ENCODE measurements at places on chromosomes 2 and 18.

DNA sequence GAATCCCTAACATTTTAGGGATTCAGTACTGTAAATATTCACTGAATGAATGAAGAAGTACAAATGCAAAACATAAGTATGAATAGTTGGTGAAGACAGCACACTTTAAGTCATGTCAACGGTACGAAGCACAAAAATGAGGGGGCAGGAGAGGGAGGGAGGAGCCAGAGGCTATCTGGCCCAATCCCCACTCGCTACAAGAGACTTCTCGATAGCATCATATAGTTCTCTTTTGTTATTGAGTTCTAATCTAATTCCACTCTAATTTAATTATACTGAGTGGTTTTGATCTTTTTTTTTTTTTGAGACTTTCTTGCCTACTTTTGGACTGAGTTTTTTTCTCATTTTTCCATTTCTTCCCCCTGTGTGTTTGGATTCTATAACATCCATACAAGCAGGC, 152.2 kb upstream of the REV1 start:
- DNase-seq, result no peak

- no peak for DNase-seq
Measured at GRCh38 chr2:164624316-164624715, 3.0 kb upstream of the GRB14 start.

- DNase-seq, result no peak
Measured at GRCh38 chr18:55111271-55111670, 152.0 kb upstream of the CCDC68 start.

DNA sequence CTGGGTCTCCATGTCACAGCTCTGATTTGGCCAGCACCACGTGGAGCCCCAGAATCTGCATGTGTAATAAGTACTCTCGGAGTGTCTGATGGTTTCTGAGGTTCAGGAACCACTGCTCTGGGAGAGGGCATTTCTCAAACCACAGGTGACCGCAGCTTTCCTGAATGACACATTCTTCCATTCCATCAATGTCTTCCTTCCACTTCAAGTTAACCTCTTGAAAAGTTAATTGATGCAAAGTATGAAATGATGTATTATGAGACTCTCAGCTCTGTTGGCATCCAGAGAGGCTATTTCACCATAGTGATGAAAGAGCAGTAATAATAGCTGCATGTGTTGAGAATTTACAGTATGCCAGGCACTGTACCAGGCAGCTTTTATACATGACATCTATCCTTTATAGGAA, 61.3 kb upstream of the CRIM1 start:
- DNase-seq, result no peak

- DNase-seq, result no peak
Measured at GRCh38 chr2:233572468-233572867, 5.9 kb upstream of the USP40 start.

DNA sequence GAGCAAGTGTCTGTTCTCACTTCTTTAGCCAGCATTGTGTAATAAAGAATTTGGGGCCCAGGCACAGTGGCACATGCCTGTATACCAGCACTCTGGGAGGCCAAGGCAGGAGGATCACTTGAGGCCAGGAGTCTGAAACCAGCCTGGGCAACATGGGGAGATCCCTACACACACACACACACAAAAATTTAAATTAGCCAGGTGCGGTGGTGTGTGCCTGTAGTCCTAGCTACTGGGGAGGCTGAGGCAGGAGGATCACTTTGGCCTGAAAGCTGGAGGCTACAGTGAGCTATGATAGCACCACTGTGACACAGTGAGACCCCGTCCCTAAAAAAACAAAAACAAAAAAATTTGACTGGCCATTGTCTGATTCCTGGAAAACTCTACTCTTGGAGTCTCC, 8.3 kb downstream of the REV1 start:
- no peak for DNase-seq

DNA sequence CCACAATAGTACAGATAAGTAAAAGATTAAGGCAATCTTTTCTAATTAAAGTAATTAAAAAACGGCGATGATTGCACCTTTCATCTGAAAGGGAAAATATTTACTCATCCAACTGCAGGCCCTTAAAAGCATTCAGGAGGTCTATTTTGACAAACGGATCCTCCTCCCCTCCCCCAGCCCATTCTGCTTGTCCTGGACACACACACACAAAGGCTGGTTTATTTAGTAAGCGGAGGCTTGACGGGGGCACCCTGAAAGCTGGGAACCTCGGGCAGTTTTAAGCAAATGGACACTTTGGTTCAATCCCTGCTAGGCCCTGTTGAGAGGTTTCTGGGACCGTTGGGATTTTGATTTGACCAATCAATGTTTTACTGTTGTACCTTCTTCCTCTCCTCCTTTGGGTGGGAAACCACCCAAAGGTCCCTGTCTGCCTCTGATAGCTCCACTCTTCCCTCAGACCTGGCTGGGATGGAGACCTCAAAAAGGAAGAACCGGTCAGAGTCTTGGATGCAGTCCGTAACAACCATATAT, 135.8 kb upstream of the HAAO start:
- DNase-seq, result no peak

- DNase-seq, result no peak
Measured at GRCh38 chr2:241110089-241110606, 8.1 kb upstream of the MTERF4 start.

GRCh38 chr2:98088261-98088660, 1.3 kb downstream of the VWA3B start:
- DNase-seq, result no peak

GRCh38 chr2:219165058-219165911, 4.5 kb downstream of the SLC23A3 start:
- DNase-seq, result no peak

DNA sequence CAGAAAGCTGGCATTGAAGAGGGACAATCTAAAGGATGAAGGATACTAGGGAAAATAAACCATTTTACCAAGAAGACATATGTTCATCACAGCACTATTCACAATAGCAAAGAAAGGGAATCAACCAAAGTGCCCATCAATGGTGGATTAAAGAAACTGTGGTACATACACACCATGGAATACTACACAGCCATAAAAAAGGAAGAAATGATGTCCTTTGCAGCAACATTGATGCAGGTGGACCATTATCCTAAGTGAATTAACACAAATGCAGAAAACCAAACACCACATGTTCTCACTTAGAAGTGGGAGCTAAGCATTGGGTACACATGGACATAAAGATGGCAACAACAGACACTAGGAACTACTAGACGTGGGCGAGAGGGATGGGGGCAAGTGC, 7.2 kb upstream of the MFF start:
- DNase-seq, result no peak

DNA sequence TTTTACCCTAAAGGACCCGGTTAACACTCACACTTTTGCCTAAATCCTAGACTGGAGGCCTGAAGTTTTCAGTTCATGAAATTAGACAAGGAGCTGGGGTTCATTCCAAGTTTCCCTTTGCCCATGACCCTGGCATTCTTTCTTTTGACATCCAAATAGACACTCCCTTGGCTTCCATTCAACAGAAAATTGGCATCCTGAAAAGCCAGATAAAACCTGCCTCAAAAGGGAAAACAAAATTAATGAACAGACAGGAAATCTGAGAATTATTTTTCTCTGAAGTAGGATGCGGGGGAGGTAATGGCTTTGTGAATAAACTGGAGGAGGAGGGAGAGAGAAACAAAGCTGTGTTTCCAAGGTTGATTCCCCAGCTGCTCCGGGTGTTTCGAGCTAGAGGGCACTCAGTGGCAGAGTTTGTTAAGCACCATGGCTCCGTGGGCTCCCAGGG, 41.0 kb downstream of the SPP2 start:
- DNase-seq, result no peak

DNA sequence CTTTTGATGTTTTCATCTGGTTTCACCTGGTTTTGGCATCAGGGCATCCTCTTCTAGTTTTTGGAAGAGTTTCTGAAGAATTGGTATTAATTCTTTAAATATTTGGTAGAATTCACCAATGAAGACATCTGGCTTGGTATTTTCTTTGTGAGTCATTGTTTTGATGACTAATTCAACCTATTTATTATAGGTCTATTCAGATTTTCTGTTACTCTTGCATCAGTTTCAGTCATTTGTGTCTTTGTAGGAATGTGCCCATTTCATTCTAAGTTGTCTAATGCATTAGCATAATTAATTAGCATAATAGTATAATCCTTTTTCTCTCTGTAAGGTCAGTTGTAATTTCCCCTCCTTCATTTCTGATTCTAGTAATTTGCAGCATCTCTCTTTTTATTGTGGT, 8.0 kb downstream of the GNLY start:
- DNase-seq, result peak; percentile 77

GRCh38 chr2:100844514-100844913, 24.6 kb downstream of the NPAS2 start:
- no peak for DNase-seq

- DNase-seq, result no peak
Measured at GRCh38 chr18:76465630-76466409, 29.2 kb downstream of the ZNF516 start.

Measured in HS-27A (cell line).